ENCODE measurements at places on chromosomes 11 and 22.

DNA sequence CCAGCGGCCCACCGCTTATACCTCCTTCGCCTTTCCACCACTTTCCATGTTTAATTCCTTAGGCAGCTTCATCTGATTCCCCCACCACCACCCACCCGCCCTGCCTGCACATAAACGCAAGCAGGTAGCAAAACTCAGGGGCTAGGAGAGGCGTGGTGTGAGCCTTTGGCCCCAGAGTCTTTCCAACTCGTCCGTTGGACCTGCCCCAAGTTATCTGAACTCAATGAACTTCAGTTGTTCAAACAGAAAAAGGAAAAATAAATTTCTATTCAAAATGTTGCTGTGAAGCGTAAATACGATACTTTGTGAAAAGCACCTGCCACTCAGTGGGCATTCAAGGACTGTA is 814 bp upstream of the CDON start:
- no peak for DNase-seq

GRCh38 chr22:31229402-31230079 is 17.4 kb downstream of the LIMK2 start:
- peak; percentile 20 for DNase-seq

DNA sequence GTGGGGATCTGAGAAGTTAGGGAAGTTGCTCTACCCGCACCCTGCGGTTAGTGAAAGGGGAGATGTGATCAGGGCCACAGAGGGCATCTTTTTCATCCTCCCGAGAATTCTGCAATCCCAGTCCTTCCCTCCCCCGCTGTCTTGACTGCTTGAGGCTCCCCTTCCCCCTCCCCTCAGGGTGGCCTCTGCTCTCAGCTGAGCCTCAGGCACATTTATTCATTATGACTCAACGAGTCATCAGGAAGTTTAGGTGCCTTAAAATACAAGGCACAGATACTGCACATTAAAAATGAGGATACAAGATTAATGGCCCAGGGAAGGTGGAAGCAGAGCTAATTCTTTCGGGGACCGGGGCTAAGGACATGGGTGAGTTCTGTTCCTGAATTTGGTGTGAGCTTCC is 104.0 kb downstream of the CACNA1I start:
- no peak for DNase-seq

- DNase-seq = no peak
These were observed 29.4 kb upstream of the DRD2 start for GRCh38 chr11:113504586-113504985.

- DNase-seq = no peak
These were observed 6.9 kb upstream of the WEE1 start for GRCh38 chr11:9566561-9567063.

- no peak for DNase-seq
These were observed 82.6 kb downstream of the MICAL3 start for GRCh38 chr22:17941471-17942406.

DNA sequence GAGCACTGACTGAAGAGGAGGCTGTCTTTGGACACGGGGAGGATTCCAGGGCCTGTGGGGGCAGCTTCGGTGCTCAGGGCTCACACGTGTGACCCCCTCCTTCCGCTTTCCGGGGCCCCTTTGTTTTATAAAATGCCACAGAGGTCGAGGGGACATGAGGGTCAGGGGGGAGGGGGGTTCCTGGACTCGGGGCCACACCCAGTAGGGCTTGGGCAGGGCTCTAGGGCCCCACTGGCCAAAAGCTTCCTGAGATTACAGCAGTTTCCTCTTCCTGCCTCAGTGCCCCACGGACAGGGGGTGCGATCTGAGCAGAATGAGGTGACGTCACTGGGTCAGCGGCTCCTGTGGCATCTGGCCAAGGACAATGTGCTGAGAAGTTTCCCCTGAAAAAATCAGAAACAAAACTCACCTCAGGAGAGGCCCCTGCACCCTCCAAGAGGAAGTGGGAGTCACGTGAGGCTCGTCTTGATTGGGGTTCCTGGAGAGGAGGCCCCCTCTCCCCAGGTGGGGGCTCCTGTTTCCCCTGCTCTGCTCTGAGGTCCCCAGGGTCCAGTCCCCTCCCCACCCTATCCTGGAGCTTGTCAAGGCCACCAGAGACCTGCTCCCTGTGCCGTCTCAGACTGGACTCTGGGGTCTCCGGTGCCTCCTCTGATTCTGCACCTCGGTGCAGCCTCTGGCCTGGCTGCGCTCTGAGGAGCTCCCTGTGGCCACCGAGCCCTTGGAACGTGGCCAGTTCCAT is 6.4 kb upstream of the IFITM3 start:
- DNase-seq = peak; percentile 81

DNA sequence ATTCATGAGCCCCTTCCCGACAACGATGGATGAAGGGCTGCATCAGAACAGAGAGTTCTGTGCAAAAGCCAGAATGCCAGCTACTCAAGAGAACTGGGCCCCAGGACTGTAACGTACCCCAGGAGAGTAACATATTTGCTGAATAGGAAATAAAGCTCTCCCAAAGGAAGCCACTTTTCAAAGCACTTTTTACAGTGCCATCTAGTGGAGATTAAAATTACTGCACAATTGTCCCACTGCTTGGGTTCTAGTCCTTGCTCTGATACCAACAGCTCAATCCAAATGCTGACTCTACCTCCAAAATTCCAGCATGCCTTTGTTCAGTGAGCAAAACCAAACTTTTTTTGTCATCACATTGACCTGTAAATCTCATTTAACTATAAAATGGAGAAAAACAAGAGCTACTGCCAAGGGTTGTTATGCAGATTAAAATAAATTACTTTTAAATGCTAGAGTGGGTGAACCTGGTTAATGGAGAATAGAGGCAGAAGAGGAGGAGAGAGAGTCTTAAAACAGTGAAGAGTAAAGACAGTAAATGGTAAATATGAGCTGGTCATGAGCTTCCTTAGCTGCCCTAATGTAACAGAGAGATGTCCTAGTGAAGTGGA is 87.6 kb upstream of the FSHB start:
- peak; percentile 31 for DNase-seq

- no peak for DNase-seq
These were observed 5.0 kb downstream of the SEZ6L start for GRCh38 chr22:26174280-26174679.

DNA sequence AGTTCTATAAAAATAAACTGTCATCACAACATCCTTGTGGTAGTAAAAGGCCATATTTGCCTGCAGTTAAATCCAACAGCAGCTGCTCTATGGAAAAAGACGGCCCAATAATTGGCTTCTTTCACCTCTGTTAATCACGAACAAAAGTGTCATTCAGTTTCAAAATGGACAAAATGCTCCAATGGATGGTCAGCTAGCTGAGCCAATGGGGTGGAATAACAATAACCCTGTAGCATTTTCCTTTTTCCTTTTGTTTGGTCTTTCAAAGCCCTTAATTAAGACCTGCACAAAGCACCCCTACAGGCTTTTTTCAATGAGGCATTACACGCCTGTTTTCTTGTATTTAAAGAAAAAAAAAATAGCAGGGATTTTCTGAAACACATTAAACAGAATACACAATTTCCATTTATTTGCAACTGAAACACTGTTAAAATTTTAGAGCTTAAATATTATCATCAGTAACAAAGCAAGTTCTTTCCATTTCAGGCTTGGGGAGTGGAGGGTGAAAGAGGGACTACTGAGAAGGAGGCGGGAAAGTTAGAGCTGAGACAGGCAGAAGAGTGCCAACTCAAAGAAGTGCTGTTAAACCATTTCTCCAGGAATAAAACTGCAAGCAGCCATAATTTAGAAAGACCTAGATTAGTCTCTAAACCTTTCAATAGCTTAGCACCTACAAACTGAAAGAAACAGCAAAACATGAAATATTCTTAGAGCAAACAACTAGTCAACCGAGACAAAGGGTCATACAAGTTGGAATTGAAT is 28.7 kb downstream of the LGR4 start:
- DNase-seq = no peak

DNA sequence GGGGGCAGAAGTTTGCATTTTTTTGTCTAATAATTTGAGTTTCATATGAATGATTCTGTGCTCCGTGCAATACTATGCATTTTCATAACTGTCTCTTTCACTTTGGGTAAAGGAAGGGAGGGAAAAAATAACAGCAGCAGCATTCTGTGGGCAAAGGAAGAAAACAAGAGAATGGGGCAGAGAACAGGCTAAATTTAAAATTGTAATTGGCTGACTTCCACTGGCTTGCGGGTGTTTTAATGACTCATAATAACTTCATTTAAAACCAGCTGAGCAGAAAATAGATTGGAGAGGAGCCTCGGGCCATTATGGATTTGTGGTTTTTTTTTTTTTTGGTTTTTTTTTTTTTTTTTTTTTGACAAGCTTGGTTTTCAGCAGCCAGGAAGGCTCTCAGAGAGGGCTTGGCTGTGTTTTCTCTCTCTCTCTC is 107.4 kb downstream of the ZBTB16 start:
- peak; percentile 56 for DNase-seq

DNA sequence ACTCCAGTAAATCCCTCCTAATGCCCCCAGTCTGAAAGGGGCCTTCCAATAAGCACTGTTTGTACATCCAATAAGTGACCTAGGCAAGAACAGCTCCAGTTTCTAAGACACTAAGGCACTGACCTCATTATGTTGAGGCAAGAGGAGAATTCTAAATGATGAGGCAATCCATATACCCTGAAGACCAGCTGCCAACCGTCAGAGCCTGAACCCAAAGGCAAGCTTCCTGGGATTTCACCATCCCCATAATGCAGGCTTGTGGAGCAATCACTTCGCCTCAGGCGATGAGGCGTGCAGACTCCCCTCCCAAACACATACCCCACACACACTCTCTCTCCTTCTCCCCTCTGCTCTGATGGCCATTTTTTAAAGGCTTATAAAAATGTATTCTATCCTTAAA is 49.5 kb downstream of the LGR4 start:
- DNase-seq = no peak

DNA sequence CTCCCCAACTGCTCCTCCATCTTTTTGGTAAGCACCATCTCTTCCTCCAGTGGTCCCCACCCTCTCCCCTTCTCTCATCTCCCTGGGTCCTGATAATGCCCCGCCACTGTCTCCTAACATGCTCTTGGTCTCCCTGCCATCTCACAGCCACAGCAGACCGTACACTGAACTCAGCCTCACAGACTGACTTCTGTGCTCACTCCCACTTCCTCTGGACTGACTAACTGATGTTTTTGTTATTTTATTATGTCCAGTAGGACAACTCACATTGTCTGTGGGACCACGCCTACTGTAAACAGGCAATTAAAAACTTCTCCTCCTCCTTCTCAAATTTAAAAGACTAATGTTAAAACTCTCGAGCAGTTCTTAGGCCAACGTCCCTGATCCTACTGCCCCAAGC is 2.6 kb upstream of the GNAZ start:
- DNase-seq = no peak

- no peak for DNase-seq
These were observed 53.0 kb downstream of the PARVA start for GRCh38 chr11:12430351-12430750.

- DNase-seq = peak; percentile 51
These were observed 33.0 kb downstream of the SERGEF start for GRCh38 chr11:17979770-17980371.

DNA sequence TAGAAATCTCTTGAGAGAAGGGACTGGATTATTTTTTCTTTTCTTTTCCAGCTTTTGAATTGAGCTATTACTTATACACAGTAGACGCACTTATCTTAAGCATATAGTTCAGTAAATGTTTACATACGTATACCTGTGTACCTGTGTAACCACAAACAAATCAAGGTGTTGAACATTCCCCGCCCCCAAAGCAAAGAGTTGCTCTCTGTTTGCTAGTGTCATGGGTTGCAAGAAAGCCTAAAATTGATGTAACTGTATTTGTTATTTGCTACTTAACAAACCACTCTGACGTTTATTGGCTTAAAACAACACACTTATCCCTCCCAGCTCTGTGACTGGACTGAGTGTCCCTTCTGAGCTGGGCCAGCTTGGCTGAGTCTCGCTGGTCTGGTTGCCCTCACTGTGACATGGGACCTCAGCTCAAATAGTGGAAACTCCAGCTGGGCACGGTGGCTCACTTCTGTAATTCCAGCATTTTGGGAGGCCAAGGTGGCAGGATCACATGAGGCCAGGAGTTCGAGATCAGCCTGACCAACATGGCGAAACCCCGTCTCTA is 25.4 kb upstream of the CABP2 start:
- no peak for DNase-seq

GRCh38 chr11:121578251-121578976 is 125.6 kb upstream of the SORL1-AS1 start:
- no peak for DNase-seq

GRCh38 chr11:2958251-2958650 is 29.0 kb upstream of the PHLDA2 start:
- DNase-seq = no peak

GRCh38 chr11:69013009-69013951 is at the start of gene MRGPRF:
TSS of gene MRGPRF (minus strand) at chr11:69013246. CDS start at chr11:69009901, 3,345 bp downstream.
- DNase-seq = no peak

GRCh38 chr11:45654231-45655011 is 11.0 kb downstream of the CHST1 start:
- DNase-seq = no peak

DNA sequence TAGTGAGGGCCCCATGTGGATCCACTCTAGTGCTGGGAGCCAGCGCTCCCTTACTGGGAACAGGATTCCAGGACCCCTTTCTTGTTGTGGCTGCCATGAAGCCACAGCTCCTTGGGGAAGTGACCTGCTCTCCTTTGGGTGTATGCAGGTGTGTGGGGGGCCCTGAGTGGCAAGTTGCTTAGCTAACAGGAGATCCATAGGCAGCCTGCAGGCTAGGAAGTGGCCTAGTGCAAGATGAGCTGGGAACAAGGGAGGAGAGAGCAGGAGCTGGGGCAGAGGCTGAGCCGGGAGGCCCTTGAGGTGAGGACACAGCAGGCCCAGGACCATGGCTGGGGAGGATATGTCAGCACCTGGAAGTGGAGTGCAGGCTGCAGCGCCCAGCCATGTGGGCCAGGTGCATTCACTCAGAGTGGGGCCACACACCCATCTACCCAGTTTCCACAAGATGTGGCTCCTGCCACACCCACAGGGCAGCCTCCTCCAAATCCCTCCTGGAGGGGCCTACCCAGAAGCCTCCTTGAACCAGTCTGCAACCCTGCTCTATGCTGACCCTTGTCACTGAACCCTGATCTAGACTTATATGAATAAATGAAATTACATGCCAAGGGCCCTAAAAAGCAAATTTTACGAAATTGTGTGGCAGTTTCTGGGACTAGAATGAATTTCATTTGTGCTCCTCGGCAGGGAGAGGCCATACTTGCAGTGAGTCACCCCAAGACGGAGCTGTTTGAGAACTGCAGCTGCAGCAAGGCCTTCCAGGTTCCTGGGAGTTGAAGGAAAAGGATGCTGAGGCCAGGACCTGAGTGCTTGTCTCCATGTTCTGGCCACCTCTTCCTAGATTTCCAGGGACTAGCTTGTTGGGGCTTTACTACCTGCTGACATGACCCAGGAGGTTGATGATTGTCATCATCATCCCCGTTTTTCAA is 3.2 kb downstream of the THAP7 start:
- DNase-seq = no peak

GRCh38 chr11:69305885-69306540 is 12.1 kb downstream of the MYEOV start:
- no peak for DNase-seq

- no peak for DNase-seq
These were observed 60.8 kb upstream of the PPARA start for GRCh38 chr22:46089426-46090035.

GRCh38 chr22:42176255-42176915 is 45.8 kb upstream of the CYP2D6 start:
- DNase-seq = no peak
